Upper lobe of right lung (tissue), 1 donor: ENCODE measurements at places on chromosomes 4 and X. TPM values are rescaled to one million over a fixed set of nuclear protein-coding genes. Genes with fewer than 3 reads are reported as not detected.
A peak's percentile ranks its signal among the peaks of the same experiment; 100 is the strongest.

The ZXDA gene
- total RNA-seq, result 5.5 TPM

DNA sequence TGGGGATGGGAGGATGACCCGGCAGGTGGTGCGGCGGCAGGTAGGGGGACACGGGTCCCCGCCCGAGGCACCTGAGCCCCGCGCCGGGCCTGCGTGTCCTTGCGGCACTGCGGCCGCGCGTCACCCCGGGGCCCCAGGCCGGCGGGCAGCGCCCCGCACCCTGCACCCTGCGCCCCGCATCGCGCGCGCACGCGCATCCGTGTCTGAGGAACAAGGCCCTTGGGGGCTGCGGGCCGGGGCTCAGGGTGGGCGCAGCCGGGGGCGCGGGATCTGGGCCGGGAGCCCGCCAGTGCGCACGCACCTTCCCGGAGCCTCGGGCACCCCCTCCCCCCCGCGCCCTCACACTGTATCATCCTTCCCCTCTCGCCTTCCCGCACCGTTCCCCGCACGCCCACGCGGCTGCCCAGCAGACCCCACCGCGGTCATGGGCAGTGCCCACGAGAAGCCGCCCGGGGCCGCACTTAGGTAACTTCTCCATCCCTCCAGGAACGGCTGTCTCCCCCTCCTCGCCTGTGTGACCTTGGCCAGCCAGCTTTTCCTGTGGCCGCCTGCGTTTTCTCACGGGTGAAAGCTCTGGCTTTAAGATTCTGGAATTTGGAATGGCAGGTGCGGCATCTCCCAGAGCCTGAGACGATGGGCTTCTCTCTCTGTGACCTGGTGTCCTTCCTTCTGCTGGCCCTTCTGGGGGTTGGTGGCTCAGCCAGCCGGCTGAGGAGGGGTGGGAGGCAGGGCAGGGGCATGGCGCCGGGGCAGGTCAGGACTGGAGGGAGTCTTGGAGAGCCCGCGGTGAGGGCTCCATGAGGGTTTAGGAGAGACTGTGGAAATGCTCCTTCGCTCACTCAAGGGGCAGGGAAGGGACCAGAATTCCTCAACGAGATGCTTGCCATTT lies 748 bp downstream of the ATP2B3 start:
- DNase-seq, result no peak

- no peak for DNase-seq
Observed at GRCh38 chr4:47415719-47416118, 47.8 kb downstream of the COMMD8 start.

The CSN1S1 gene
- total RNA-seq, result not detected

GRCh38 chr4:173538148-173538908 lies 8.3 kb upstream of the HAND2 start:
- peak; percentile 64 for DNase-seq

GRCh38 chr4:47913861-47914219 lies 543 bp downstream of the NFXL1 start:
- DNase-seq, result peak; percentile 77

DNA sequence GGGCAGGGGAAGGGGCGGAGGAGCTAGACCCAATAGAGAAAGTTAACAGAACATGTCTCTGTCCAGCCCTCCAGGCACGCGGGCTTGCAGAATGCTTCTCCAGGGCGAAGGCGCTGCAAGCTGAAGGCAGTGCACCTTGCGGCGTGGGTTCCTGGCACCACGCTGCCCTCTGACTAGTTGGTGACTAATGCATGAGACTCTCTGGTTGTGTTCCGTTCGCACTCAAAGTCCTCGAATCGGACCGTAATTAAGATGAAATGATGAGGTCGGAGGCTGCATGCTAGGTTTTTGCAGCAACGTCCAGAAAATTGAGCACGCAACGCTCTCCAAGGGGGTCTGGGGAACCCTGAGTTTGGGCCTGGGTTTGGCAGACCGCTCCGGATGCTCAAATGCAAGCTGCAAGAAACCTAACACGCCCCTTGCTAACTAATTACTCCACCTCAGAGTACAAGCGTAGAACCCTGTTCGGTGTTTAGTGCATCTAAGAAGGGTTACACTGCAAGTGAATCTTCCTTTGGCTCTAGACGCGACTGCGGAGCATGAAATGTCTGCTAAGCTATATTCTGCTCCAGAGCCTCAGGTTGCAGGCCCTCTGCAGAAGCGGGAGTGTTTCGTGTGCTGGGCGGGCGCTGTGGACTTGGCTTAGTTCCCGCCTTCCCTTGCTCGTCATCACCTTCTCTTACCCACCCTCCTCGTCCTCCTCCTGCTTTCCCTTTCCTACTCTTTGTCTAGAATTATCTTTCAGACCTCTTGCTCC lies 57.1 kb upstream of the NKAP start:
- DNase-seq, result no peak

DNA sequence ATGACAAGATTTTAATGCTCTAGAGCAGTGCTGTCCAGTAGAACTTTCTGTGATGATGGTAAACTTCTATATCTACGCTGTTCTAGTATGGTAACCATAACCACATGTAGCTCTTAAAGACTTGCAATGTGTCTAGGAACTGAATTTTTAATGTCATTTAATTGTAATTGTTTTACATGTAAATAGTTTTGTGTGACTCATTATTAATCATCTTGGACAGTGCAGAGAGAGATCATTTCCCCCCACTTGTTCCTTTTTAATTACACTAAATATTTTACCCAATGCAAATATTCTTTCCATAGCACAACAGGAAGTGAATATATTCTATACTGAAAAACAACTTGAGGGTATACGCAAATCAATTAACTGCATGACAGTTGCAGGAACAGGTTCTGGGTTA lies 5.8 kb downstream of the ATG4A start:
- DNase-seq, result no peak

- DNase-seq, result no peak
Observed at GRCh38 chr4:147975933-147976928, 244.3 kb downstream of the ARHGAP10 start.

- peak; percentile 73 for DNase-seq
Observed at GRCh38 chr4:1855333-1856070, 454 bp downstream of the LETM1 start.

The TCEAL9 gene
- total RNA-seq, result 45.4 TPM

- no peak for DNase-seq
Observed at GRCh38 chr4:14771094-14771493, 231.2 kb upstream of the CPEB2 start.

The RHOXF2 gene
- not detected for total RNA-seq
